ENCODE measurements at places on chromosomes 2 and 18. TPM values are rescaled to one million over a fixed set of nuclear protein-coding genes. Genes with fewer than 3 reads are reported as not detected.

DNA sequence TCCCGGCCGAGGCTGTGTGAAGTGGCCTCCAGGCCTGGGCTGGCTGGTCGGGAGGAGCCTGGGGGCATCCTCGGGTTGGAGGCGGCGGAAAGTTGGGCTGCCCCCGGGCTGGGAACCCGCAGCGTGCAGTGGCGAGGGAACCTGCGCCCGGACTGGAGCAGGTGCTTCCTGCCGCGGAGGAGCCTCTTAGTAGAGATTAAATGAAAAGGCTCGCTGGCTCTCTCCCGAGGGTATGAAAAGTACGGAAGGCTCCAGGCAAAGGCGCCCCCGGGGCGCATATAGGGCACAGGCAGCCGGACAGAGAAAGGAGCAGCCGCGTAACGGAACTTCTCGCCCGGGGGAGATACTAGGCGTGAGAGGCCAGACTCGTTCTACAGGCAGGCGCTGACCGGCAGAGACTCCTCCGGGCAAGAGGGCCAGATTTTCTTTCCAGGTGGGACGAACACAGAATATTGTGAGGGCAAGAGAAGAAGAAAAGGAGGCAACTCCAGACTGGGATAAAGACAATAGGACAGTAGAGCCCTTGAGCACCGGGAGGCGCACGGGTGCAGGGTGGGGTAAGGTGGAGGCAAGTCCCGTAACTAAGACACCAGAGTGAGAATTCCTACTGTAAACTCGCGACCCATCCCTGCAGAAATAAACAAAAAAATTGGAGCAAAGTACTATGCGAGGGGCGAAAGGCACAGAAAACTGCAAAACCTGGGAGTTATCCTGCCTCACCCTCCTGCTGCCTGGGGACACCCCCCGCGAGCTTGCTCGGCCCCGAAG is 816 bp downstream of the CDH2 start:
- DNase-seq: peak; percentile 46

DNA sequence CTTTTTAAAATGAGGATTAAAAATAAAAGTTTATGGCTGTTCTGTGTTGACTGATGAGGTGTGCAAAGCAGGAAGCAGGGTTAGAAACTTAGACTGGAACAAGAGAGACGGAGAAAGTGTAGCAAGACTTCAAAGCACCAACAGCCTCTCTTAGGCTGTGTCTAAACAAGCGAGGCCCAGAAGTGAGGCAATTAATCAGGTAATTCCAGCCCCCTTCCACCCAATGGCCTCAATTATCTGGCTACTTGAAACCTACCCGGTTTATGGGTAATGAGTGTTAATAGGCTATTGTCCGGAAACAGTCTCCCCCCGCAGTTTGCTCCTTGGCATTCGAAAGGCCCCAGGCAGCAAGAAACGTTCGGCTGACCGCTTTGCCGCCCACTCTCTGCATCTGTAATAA is 171.7 kb upstream of the MYCN start:
- no peak for DNase-seq

DNA sequence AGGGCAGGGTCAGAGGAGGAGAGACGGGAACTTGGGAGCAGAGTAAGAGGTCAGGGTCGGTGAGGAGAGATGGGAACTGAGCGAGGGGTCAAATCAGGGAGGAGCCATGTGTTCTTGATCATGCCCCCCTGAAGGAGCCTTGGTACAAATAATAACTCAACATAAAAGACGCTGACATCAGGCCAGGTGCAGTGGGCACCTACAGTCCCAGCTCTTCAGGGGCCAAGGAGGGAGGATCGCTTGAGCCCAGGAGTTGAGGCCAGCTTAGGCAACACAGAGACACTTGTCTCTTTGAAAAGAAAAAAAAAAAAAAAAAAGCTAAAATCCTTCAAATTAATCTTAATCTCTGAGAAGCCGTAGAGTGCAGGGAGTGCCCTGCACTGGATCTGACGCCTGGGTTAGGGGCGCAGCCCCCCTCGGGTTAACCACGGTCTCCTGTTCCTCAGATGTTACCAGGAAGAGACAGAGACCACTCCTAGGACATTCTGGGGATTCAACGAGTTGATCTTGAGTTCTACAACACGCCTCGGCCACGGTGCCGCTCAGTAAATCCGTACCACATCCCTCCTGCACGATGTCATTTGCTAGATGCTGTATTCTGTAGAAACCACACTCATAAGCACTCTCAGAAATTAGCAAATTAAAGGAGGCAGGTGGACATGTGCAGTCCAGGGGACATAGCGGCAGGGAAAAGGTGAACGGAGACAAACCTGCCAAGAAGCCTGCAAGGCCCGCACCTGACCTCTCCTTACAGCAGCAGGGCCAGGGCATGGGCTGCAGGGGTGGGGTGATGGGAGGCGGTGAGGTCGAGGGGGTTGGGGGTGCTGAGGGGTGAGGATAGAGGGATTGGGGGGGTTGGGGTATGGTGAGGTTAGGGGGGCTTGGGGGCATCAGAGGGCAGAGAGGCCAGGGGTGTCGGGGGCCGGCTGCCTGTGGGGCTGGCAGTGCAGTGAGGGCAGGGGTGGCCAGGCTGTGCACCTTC is 29.2 kb downstream of the SLC66A2 start:
- DNase-seq: no peak

- no peak for DNase-seq
Observed at GRCh38 chr2:240586919-240587800, 626 bp downstream of the CAPN10 start.

GRCh38 chr2:179646862-179647587 is 214.4 kb downstream of the ZNF385B start:
- no peak for DNase-seq

DNA sequence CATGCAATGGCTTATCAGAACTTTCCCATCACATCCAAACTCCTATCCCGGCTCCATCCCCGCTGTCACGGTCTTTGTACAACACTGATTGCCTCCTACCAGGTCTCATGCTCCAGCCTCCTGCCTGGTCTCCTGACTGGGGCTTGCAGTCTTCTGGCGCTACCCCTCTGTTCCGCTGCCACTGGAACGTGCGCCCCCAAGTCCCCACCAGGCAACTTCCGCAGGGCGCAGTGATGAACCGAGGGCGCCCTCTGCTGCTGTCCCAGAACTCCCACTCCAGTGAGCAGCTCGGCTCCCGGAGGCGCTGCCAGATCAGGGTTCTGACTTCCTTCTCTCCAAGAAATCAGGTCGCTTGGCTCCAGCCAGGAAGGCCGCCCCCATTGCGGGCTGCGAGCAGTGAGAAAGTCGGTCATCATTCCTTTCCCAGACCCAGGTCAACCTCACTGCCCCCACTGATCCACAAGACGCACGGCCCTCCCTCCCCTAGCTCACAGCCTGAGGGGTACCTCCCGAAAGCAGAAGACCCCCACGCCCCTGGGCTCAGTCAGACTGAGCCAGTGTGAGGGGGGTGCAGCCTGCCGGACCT is 43.9 kb upstream of the RAB11FIP5 start:
- DNase-seq: peak; percentile 54

- peak; percentile 96 for DNase-seq
Observed at GRCh38 chr2:134372611-134373131, 118.8 kb downstream of the MGAT5 start.

DNA sequence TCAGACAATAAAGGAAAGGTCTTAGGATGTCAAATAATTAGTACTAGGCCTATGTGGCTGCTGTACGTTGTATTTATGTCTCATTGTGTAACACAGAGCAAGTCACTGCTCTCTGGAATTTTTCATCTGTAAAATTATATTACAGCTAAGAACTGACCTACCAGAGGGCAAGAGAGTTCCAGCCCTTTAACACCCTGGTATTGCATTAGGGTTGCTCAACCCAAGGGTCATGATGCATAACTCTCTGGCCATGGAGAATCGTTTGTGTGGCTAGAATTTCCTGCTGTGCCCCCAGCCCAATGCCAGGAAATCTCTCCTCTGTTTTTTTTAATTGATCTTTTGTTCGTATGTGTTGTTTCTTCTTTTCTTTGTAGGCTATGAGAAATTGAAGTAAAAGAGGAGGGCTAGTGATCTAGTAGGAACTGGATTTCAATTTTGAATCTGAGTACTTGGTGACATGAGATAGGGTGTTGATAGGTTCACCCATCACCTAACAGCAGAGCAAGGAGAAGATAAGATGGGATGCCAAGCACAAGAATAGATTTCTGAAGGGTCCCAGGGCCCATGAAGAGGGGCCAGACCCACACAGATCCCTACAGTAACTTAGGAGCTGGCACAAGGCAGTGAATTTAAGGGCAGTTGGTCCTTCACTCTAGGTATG is 571.2 kb upstream of the TNP1 start:
- peak; percentile 95 for DNase-seq

DNA sequence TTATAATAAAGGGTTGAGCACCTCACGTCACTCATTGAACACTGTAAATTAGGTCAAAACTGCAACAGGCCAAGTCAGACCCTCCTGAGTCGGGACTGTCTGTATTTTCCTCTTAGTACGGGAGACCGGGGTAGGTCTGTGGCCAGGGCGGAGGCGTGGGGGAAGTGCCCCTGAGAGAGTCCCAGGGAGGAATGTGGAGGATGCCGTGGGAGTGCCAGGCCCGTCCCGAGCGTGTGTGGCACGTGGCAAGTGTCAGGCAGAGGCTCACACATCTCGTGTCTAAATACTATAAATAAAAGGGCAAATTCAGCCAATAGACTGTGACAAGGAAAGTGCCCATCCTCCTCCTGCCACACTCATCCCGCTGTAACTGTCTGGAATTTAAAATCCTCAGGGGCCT is 6.3 kb upstream of the HDAC4 start:
- no peak for DNase-seq

DNA sequence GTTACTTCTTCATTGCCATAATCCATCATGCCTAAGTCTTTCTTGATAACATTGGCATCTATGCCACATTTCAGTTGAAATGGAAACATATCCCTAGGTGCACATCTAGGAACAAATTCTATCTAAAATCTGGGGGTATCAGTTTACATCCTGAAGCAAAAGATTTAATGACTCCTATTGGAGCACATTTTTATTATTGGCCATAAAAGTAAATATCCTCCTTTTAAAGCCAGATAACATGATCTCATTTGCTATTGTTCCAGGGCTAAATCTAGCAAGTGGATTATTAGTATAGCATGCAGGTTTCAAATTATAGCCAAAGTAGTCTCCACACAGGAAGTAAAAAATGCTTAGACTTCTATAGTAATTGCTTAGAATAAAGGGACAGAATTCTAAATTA is 193.2 kb downstream of the CDH2 start:
- no peak for DNase-seq

DNA sequence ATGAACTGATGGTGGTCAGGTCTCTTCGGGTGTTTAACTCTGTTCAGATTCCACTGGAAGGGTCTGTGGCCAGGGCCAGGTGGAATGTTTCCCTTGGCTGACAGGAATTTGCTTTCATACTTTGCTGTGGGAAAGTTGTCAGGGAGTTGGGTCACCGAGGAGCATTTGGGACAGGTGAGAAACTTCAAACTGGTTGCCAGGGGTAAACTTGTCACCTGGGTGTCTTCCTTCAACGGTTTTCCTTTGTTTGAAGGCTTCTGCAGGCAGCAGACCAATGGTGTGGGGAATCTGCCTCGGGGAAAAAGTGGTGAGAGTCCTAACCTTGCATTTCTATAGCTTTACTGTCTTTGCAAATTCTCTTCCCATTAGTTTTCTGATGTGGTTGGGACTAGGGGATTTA is 92.2 kb downstream of the TGFA start:
- DNase-seq: no peak

DNA sequence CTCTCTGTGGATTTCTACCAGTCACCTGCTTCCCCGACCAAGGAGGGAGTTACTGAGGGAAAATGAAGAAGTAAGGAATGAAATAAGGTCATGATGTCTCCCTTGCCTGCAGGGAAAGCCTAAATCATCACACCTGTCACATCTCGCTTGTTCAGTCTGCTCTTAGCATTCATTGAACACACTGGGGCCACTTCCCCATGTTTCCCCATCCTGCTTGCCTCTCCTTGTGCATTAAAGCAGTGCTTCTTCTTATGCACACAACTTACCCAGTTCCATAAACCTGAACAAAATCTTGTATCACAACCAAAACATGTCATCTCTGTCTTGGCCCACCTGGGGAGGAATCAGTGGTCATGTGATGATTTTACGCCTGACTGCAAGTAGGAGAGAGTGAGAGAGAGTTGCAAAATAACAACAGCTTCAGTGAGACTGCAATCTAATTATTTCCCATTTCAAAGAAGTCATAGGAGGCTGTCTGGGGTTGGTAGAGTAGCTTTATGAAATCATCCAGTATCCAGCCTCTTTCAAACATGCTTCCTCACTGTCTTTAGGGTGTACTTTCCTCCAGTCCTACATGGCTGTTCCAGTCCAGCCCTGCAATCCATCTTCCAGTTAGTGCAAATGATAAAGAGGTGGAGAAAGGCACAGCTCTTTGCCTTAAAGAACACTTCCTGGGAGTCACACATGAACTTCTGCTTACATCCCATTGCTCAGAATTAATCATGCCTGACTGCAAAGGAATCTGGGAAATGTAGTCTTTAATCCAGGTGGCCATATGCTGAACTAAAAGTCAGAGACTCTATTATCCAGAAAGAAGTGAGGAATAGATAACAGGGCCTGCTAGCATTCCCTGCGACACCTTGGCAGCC is 220.1 kb downstream of the HAUS1 start:
- peak; percentile 57 for DNase-seq

GRCh38 chr2:98050070-98050469 is 36.9 kb upstream of the VWA3B start:
- no peak for DNase-seq

YES1 gene
- total RNA-seq: 99.2 TPM

SKA1 gene
- total RNA-seq: 13.4 TPM

RGPD3 gene
- total RNA-seq: 0.32 TPM

IL18R1 gene
- total RNA-seq: 0.64 TPM

TTR gene
- not detected for total RNA-seq

TRIM43 gene
- not detected for total RNA-seq

TDRD15 gene
- total RNA-seq: not detected

FEZ2 gene
- 53.1 TPM for total RNA-seq

LAMA1 gene
- 14.5 TPM for total RNA-seq

CAPN13 gene
- not detected for total RNA-seq

C2orf42 gene
- total RNA-seq: 14.5 TPM

MARCO gene
- total RNA-seq: not detected

ADAM23 gene
- total RNA-seq: 9.5 TPM

RAX gene
- total RNA-seq: not detected

IKZF2 gene
- total RNA-seq: 4.2 TPM

All from fibroblast of villous mesenchyme (primary cell).